Stimulated activated naive CD8-positive, alpha-beta T cell treated with anti-CD3 and anti-CD28 coated beads, Interleukin-15, Interleukin-2, amounts not matched to agents 100 U/mL and 50 U/mL, for 24 hours (primary cell): ENCODE measurements at places on chromosomes 16 and 17.

DNA sequence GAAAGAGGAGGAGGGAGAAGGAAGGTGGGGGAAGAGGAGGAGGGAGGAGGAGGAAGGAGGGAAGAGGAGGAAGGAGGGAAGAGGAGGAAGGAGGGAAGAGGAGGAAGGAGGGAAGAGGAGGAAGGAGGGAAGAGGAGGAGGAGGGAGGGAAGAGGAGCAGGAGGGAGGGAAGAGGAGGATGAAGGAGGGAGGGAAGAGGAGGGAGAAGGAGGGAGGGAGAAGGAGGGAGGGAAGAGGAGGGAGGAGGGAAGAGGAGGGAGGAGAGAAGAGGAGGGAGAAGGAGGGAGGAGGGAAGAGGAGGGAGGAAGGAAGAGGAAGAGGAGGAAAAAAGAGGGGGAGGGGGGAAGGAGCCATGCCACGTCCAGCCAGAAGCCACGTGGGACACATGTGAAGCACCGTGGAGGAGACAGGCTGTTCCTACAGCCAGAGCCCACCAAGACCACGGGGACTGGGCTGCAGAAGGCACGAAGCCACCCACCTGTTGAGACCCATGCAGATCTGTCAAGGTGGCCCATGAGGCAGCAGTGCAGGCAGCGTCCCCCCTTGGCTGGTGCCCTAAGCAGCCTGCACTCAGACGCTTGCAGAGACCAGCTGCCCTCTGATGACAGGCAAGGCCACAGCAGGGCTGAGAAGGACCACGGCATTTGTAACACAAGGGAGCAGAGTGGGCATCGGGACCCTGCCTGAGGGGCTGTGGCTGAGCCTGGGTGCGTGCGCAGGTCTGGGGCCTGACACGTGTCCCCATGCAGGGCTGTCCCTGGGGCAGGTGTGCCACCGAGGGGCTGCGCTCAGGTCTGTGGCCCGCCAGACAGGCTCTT is 10.3 kb downstream of the NDUFAF8 start:
- DNase-seq: no peak

GRCh38 chr17:39756380-39757079 is 18.8 kb downstream of the GRB7 start:
- DNase-seq: no peak

DNA sequence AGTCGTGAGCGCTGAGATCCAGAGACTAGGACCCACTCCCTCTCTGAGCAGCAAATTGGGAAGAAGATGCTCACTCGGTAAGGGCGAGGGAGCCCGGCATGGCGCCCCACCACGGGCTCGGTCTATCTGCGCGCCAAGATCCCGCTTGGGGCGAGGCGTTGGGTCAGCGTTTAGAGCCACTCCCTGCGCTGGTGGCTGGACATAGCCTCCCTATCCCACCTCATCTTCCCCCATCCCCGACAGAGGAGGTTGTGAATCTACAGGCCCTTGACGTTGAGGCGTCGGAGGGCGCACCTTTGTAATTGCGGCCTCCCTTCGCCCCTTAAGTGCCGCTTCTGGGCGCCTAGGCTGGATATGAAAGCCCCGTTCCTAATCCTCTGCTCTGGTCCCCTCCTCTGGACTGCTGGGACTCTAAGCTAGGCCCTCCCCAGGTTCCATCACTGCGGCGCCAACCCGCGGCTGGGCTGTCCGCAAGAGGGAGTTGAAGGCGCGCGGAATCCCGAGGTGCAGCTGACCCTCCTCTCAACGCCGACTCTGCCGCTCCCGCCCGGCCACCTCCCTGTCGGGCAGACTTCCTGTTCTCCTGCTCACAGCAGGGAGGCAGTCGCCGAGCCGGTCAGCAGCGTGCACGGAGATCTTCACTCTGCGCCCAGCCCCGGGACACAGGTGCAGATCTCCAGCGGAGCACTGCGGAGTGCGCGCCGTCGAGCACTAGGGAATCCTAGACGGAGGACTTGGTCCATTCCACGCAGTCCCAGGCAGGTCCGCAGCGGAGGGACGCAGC is 16.1 kb upstream of the HOXB9 start:
- no peak for DNase-seq

DNA sequence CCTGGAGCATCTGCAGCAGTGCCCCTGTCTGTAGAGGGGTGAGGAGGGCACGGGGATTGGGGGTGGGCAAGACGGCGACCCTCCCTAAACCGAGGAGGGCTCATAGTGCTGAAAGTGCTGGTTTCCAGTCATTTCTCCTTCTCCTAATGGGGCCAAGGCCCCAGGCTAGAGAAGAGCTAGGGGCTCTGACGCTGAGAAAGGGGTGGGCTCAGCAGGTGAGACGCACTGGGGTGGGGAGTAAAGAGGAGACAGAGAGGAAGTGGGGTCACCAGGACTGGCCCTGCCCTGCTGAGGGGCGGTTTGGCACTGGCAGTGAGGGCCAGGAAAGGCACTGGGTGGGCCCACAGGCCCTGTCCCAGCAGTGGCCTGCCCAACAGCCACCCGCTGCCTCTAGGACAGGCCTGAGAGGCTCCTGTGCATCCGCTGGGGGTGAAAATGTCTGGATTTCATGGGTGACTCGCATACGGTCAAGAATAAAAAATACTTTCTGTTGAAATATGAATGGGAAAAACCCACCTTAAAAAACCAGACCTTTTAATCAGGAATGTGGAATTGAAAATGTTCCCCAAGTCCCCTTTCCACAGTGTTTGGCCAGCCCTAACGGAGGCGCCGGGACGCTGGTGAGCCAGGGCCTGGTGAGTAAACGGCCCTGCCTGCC is 122.4 kb upstream of the SMURF2 start:
- no peak for DNase-seq

DNA sequence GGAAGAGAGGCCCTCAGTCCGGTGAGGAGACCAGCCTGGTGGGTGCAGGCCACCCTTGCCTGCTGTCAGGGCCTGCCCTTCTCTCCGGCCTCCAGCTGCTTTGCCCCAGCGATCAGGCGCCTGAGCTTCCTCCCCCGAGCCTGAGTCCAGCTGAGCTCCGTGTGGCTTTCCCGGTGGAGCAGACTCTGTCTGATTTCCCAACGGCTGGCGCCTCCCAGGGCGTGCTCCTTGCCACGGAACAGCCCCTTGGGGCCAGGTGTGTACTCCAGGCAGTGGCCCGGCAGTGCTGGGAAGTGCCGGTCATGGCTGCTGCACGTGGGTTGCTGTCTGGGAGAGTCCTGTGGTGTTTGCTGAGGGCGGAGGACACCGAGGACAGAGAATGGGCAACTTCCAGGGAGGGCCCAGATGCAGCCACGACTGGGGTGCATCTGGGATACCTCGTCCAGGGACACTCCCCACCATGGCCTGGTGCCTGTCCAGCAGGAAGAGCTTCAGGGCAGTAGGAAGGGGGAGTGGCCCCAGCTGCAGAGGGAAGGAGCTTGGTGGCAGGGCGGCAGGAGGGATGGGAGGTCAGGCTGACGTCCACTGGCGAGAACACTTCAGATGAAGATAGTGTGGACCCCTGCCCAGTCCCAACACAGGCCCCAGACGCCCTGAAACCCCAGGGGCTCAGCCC is 22.5 kb downstream of the METRNL start:
- DNase-seq: no peak
